ENCODE measurements at places on chromosomes 7 and 10.

- DNase-seq, result no peak
Measured at GRCh38 chr7:94901981-94902380, 5.4 kb upstream of the PPP1R9A start.

- DNase-seq, result no peak
Measured at GRCh38 chr10:101906586-101907183, 63.1 kb upstream of the KCNIP2 start.

GRCh38 chr10:74968667-74969061 lies 142.3 kb downstream of the KAT6B start:
- DNase-seq, result no peak

- DNase-seq, result no peak
Measured at GRCh38 chr10:112807013-112807412, 143.0 kb upstream of the TCF7L2 start.

GRCh38 chr7:95324431-95324830 lies at the start of gene PON1:
Gene PON1 (minus strand): TSS chr7:95324532. CDS start chr7:95324475, 57 bp downstream.
- DNase-seq, result no peak

- no peak for DNase-seq
Measured at GRCh38 chr10:69275444-69275843, 2.9 kb upstream of the HK1 start.

- no peak for DNase-seq
Measured at GRCh38 chr7:107103369-107103768, 58.9 kb downstream of the PRKAR2B start.

GRCh38 chr7:89773611-89774010 lies 380.7 kb upstream of the STEAP1 start:
- DNase-seq, result no peak

GRCh38 chr10:21888959-21889358 lies 114.6 kb downstream of the DNAJC1 start:
- DNase-seq, result no peak

DNA sequence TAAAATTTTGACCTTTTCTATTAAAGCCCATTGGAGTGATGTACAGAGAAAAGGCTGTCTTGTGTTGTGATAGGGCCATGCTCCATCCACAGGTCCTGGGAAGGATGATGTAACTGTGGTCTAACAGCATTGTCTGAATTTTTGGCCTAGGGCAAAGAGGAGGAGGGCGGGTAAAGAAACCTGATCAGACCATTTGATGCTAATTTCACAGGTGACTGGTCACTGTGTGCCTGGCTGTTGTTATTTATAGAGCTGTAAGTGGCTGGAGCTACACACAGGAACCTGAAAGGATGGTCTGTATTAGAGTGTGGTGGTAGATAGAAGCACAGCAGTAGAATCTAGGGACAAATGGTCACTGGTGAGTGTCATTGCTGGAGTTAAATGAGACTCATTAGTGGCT lies 182.1 kb downstream of the AUTS2 start:
- no peak for DNase-seq

DNA sequence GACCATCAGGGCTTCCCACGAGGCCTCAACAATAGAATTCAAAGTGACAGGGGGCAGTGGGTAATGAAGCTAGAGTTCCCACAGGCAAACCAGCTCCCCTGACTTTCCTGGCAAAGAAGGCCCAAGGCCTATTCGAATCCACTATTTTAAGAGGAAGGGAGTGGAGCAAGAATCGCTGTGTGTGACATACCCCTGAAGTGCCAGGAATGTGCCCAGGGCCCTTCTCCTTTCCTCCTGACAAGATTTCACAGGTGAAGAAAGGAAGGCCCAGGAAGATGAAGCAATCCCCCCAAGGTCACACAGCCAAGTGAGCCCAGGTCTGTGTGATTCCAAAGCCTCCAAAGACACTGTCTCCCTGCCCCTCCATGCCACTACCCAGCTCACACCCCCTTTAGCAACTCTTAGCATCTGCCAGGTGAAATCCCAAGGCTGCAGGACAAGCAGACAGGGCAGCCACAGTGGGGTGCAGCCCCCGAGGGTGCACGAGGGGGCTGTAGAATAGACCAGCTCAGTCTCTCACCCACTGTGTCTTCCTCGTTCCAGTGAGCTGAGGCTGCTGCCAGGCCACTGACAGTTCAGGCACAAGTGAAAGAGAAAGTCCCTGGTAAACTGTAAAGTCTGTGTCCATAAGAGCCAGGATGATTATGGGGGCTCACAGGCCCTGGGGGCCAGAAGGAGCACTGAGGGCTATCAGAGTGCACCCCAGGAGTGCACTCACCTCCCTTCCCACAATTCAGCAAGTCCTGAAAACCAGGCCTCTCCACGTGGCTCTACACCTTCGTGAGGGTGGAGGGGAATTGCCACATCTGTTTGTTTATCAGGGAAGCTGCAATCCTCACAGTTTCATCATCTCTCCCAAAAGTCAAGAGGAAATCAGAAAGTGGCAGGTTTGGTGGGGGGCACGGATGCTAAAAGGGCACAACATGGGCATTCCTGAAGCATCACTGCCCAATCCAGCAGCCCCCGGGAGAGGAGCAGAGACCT lies 70.8 kb upstream of the ZMIZ1 start:
- no peak for DNase-seq

GRCh38 chr7:40915071-40915470 lies 780.3 kb downstream of the SUGCT start:
- DNase-seq, result no peak

GRCh38 chr7:5036446-5036845 lies 9.2 kb upstream of the RBAK start:
- DNase-seq, result no peak

DNA sequence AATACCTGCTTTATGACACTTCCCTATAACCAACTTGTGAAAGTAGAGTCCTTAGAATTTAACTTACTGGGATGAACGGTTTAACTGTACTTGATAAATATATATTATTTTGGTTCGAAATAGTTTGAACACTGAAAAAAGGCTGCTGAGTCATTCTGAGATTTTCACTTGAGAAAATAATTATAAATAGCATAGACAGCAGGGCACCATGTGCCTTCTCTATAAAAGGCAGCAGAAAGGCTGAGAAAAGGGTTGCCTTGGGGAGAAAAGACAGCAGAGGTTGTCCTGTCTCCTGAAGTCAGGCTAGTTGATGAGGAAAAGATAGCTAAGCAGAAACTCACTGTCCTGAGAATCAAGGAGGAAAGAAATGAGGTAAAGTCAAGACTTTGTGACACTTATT lies 92.4 kb downstream of the CTTNBP2 start:
- no peak for DNase-seq

- DNase-seq, result no peak
Measured at GRCh38 chr10:69957886-69958555, 94.6 kb upstream of the MACROH2A2 start.

DNA sequence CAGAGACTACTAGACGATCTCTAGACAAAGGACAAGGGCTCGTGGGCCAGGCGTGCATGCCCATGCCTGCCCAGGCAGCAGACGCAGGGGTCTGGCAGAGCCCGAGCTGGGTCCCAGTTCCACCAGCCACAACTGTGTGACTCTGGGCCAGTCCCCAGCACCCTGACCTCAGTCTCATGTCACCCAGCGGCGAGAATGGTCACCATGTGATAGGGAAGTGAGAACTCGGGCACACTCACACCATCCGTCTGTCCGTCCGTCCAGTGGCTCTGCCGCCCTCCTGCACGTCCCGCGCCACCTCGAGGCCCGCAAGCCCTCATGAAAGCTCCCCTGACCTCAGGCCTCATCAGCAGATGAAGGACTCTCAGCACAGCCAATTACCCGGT lies 280.0 kb downstream of the ELFN1 start:
- DNase-seq, result no peak

DNA sequence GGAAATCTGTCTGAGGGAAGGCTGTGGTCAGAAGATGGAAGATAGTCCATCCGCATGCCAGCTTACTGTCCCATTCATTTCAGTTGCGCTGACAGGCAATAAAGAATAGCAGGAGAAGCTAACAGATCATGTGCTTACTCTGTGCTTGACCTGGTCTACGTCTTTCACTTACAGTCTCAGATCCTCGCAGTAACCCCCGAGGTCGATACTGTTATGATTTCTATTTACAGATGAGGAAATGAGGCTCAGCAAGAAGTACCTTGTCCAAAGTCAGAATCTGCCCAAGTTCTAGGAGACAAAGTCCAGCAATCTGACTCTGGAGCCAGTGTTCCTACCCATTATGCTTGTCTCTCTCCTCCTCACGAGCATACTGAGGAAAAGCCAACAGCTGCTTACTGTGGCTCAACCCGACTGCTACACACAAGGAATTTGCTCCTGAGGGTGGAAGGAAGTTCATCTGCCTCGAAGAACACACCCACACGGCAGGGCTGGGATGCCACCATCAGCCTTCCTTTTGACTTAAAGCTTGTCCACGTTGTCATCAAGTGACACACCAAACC lies 74.2 kb downstream of the MINPP1 start:
- DNase-seq, result no peak

DNA sequence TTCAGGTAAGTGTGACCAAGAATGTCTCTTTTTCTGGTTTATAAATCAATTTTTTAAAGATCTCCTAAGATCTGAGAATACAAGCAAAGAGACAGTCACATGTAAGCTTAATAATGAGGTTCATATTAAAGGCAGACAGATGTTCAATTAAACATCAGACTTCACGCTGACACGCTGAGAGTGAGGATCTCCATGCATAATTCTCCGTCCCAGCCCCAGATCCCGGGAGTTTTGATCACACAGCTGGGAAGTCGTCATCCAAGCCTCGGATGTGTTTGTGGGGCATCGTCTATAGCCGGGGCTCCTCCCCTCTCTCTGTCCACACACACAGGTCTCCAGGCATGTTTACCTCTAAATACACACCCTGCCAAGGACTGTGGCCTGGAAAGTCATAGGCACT lies 223.2 kb downstream of the PTPRN2 start:
- DNase-seq, result no peak

DNA sequence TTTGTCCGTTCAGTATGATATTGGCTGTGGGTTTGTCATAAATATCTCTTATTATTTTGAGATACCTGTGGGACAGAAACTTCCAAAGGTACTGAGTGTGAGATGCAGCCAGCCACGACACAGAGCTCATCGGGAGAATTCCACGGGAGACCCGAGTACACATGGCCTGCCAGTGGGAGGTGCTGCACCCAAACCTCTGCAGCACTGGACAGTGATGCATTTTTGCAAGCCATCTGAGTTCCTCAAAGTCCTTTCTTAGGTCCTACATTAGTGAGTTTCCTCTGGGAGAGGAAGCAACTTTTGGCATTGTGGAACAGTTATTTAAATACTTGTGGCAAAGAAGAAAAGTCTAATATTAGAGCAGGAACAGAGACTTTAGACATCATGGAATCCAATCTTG lies 77.5 kb downstream of the ARID5B start:
- DNase-seq, result no peak

- no peak for DNase-seq
Measured at GRCh38 chr10:73366381-73367298, 8.0 kb upstream of the CFAP70 start.

DNA sequence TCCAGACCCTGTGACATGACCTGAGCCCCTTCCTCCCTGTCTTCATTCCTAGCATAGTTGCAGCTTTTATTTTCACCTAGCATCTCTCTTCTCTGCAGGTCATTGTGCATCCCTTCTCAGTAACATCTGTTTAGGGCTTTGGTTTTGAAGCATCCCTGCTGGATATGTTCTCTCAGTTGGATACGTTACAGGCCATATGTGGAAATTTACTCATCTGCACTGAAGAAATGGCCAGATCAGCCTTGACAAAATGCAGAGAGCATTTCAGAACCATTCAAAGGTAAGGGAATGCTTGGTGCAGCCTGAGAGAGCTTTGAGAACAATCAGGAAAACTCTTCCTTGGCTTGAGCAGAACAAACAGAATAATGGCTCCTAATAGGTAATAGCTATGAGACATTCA lies 647.0 kb downstream of the KCNMA1 start:
- peak; percentile 33 for DNase-seq

GRCh38 chr10:71687480-71687879 lies 32.1 kb downstream of the C10orf105 start:
- no peak for DNase-seq

GRCh38 chr7:77235276-77235675 lies 35.7 kb upstream of the FGL2 start:
- DNase-seq, result no peak

DNA sequence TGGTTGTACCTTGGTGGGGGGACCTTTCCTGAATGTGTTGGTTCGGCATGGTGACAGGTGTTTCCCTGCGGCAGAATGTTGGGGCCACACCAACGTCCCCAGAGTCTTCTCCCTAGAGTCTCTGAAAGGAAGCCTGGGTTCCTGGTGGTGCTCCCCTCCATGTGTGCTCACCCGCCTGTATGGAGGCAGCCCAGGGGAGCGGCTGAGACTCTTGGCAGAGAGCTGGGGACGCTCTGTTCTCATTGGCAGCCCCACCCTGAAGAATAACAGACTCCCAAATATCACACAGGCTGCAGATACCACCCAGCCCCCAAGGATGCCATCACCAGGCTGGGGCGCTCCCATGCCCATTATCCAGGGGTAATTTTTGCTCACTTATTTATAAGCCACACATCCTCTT lies 34.8 kb downstream of the CHST12 start:
- no peak for DNase-seq

GRCh38 chr10:5442990-5443370 lies 30.6 kb downstream of the NET1 start:
- DNase-seq, result no peak

- no peak for DNase-seq
Measured at GRCh38 chr10:78363190-78363589, 329.5 kb downstream of the RPS24 start.

DNA sequence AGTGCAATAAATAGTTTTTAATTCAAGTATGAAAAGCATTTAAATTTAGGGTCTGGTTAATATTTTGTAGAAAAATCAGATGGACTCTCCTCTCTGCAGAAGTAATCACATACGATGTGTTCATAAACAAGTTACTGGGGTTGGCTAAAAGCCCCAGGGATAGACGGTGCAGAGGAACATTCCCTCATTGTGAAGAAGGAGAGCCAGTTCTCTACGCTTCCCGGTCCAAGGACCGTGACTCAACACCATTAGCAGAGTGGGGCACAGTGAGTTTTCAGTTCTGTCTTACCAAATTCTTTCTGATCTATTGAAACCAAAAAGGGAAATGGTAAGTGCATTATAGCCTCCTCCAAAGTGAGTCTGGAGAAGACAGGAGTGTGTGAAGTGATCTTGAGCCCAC lies 327.8 kb downstream of the WDR37 start:
- DNase-seq, result no peak

- DNase-seq, result no peak
Measured at GRCh38 chr10:102467971-102468438, 16.7 kb upstream of the C10orf95 start.

- DNase-seq, result no peak
Measured at GRCh38 chr7:124655990-124656389, 109.6 kb downstream of the GPR37 start.

- no peak for DNase-seq
Measured at GRCh38 chr10:3143366-3143765, 29.2 kb downstream of the PITRM1 start.
